Fibroblast of upper back skin (primary cell): ENCODE measurements at places on chromosomes 12 and 14.

DNA sequence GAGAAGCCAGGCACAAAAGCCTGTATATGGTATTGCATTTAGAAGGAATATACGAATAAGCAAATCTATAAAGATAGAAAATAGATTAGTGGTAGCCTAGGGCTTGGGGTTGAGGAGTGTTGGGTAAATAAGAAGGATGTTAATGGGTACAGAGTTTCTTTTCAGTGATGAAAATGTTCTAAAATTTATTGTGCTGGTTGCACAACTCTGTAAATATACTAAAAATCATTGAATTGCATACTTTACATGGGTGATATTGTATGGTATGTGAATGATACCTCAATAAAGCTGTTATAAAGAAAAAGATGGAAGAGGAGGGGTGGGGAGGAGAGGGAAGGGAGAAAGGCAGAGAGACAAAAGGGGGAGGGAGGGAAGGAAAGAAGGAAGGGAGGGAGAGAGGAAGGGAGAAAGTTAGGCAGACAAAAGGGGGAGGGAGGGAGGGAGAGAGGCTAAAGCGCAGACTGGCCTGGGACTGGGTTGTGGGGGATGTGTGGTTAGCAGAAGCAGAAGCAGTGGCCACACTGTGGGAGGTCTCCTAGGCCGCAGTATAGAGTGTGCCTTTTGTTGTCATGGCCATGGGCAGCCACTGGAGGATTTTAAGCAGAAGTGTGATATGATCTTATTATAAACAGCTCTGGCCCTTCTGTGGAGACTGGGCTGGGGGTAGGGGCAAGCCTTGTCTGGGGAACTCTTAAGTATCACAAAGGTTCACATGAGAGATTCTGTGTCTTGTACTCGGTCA lies 73.6 kb upstream of the ELK3 start:
- DNase-seq: peak; percentile 19

- DNase-seq: no peak
These were observed 2.4 kb downstream of the EPS8 start for GRCh38 chr12:15786772-15787171.

- DNase-seq: no peak
These were observed 212.5 kb downstream of the CHST11 start for GRCh38 chr12:104669089-104669721.

- peak; percentile 65 for DNase-seq
These were observed 710.7 kb upstream of the TBX3 start for GRCh38 chr12:115394496-115395220.

- DNase-seq: no peak
These were observed 9.4 kb downstream of the PTGR2 start for GRCh38 chr14:73861073-73861472.

DNA sequence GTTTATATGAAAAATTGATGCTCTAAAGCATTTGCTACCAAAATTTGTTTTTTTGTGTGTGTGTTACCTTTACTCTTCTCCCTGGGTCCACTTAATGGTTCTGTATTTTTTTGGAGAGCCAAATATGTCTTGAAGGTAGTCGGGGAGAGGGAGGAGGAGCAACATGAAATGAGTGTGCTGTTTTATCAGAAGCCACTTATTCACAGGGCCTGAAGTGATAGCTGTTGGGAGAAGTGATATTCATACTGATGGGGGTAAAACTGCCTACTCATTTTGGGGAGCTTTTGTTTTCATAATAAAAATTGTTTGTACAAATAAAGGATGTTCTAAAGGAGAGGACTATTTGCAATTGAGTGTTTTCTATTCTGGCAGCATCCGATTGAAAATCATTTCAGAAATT lies 29.2 kb downstream of the CRADD start:
- no peak for DNase-seq

DNA sequence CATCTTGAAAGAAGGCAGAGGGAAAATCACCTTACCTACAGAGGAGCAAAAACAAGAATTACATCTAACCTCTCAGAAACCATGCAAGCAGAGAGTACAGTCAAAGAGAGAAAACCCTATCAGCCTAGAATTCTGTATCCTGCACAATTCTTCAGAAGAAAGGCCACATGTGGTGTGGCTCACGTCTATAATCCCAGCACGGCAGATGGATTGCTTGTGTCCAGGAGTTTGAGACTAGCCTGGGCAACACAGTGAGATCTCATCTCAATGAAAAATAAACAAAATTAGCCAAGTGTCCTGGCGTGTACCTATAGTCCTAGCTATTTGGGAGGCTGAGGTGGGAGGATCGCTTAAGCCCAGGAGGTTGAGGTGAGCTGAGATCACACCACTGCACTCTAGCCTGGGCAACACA lies 48.2 kb downstream of the ATF7 start:
- no peak for DNase-seq

GRCh38 chr14:21025371-21026273 lies 761 bp upstream of the NDRG2 start:
- DNase-seq: no peak

DNA sequence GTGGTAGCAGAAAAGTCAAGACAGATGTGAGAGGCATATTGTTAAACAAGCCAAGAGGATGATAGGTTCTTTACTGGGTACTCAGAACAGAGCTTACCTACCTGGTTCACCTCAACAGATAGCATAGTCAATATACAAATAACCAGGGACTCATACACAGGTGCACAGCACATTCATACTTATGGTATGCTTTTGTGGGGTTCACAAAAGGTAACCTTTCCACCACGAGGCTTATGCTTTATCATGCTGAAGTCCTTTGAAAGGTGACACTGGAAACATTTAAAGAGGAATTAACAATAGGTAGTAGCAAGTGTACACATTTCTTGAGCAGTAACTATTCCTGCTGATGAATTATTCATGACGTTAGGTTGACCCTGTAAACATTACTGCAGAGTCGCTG lies 42.2 kb upstream of the MBIP start:
- no peak for DNase-seq

DNA sequence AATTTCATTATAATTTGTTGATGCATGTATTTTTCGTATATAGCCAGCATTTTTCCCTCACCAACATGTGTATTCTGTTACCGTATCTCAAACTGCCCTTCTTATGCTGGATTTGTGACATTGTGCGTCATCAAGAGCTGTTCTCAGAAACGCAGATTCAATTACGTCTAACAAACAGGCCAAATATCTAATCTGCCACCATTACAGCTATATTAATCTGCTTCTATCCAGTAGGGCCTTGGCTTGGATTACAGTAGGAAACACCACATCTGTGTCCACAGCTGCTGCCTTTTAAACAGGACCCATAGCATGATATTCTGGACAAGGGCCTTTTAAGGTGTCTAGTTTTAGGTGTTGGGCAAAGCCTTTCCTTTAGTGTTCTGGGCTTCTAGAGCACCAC lies 140.6 kb downstream of the PDE3A start:
- no peak for DNase-seq

DNA sequence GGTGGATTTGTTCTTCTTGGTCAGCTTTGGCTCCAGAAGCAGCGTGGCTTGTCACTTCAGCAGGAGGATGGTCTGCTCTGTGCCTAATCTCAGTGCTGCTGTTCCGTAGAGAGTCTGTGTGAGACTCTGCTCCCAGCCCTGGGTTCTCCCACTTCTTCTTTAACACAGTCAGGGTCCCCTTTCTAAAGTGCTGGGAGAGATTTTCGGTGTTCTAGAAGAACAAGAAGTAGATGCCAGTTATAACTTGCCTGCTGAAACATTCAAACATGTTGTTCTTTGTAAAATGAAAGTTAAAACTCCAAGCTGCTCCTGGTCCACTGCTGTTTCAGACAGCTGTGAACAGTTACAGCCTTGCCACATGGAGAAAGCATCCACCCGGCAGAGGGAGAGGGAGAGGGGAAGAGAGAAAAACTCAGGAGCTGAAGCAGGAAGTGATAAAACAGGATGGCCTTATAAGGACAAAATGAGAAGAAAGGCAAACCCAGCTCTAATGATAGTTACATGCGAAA lies 55.2 kb upstream of the CERS5 start:
- peak; percentile 93 for DNase-seq

- no peak for DNase-seq
These were observed 146.0 kb upstream of the PLEKHG7 start for GRCh38 chr12:92556637-92557421.

- no peak for DNase-seq
These were observed 112.2 kb upstream of the USP44 start for GRCh38 chr12:95663525-95663924.

DNA sequence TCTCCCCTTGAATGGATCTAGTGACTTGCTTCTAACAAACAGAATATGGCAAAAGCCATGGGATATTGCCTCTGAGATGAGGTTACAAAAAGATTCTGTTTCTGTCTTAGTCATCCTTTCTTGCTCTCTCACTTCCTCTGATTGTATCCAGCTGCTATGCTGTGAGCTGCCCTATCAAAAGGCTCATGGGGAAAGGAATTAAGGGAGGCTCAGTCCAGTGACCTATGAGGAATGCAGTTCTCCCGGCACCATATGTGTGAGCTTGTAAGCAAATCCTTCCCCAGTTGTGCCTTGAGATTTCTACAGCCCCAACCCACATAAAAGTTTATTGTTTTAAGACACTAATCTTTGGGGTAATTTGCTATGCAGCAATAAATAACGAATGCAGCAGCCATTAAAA lies 183.1 kb downstream of the KLHL28 start:
- peak; percentile 83 for DNase-seq

GRCh38 chr12:126316411-126316810 lies 1251.2 kb downstream of the AACS start:
- DNase-seq: no peak

- no peak for DNase-seq
These were observed 117.5 kb upstream of the FKBP4 start for GRCh38 chr12:2677142-2677880.

GRCh38 chr14:36971263-36971855 lies 201.0 kb downstream of the SLC25A21 start:
- DNase-seq: no peak

DNA sequence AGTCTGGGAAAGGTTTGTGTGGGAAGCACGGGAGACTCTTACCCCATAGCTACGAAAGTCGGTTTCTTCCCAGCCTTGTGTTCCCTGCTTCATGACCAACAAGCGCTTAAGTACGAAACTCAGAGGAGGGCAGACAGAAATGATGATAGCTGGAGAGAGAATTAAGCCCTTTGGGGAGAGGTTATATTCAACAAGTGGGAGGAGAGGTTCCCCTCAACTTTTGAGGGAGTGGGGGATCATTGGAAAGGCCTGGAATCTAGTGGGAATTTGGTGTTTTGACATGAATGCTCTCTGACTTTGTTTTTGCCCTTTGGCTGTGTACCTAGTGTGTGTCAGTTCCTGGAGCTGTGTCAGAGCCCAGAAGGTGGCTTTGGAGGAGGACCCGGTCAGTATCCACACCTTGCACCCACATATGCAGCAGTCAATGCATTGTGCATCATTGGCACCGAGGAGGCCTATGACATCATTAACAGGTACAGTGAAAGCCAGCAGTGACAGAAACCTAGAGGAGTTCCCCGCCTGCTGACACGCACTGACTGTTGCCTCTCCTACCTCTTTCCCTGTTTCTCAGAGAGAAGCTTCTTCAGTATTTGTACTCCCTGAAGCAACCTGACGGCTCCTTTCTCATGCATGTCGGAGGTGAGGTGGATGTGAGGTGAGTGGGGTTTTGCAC lies 40.6 kb downstream of the FNTB start:
- DNase-seq: no peak

DNA sequence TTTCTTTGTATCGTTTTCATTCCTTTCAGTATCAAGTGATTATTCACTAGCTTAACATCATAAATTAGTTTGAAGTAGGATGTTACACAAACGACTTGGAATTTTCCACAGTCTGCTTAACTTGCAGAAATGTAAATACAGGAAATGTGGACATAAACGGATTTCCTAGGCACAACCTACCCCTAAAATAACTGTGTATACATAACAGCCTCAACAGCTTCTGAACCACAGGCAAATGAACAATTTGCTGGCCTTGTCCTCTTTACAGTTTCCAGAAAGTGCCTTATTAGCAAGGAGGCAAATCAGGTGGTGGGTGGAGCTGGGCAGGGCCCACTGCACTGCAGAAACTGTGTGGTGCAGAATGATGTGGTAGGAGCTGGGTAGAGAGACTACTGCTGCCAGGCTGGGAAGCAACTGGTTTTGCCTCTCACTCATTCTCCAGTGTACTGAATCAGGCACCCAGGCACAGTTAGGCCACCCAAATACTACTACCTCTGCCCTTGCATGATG lies 14.1 kb downstream of the DRAM1 start:
- peak; percentile 77 for DNase-seq

GRCh38 chr14:20624495-20625070 lies 16.9 kb downstream of the OR6S1 start:
- DNase-seq: peak; percentile 52

DNA sequence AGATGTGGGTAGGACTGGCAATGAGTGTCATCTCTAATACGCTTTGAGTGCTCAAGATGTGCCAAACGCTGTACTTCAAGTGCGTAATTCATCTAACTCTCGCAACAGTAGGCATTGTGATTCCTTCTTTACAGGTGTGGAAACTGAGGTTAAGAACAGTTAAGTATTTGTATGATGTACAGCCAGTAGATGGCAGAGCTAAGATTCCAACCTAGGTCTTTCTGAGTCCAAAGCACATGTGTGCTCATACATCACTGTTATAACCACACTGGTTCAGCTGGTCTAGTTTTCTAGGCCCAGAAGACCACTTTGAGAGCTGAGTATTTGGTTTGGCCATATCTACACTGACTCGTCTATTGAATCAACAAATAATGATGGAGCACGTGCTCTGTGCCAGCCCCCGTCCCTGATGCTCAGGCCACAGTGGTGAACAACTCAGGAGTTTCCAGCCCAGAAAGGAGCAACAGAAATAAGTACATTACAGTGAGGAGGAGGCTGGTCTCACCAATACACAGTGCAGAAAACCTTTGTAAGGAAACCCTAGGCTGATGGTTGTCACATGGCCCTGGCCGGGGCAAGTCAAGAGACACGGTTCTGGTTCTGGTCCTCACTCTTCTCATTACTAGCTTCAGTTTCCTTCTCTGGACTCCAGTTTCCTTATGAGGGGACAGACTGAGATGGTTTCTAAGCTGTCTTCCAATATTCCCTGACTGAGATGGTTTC lies 69.3 kb upstream of the SCN8A start:
- DNase-seq: peak; percentile 24

- no peak for DNase-seq
These were observed 750.2 kb downstream of the TMEM121 start for GRCh38 chr14:106276326-106277267.

DNA sequence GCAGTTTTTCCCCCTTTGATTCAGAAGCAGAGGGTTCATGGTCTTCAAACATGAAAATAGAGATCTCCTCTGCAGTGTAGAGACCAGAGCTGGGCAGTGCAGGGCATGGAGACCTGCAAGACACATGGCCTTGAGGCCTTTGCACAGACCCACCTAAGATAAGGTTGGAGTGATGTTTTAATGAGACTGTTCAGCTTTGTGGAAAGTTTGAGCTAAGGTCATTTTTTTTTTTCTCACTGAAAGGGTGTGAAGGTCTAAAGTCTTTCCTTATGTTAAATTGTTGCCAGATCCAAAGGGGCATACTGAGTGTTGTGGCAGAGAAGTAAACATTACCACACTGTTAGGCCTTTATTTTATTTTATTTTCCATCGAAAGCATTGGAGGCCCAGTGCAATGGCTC lies 185.1 kb downstream of the MSRB3 start:
- no peak for DNase-seq
